NCI-H146 (cell line): ENCODE measurements at places on chromosomes 12 and 14.

DNA sequence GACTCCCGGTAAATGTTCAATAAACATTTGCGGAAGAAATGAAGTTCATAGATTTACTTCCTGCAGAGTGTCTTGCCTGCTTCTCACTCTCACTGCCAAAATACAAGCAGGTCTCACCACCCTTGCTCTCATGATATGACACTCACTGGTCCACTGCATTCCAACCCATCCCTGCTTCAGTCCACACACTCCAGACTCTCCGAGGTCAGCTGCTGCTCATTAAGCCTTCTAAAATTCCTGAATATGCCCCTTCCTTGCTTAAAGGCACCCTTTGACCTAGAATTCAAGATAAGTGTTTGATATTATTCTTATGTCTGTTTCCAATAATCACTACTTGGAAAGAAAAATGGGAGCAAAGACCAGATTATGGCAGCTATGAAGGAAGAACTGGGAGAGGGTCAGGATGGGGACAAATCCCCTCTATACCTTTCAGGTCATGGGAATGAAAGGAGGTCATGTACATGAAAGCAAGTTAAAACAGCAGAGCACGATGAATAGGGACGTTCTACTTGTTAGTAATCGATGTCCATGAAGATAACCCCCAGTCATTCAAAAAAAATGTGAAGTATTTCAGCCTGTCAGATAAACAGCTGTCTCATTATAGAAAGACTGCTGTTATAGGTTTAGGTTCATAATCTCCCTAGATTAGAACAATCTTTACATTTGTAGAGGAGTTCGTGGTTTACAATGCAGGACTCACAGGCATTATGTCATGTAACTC, 10.5 kb upstream of the NID2 start:
- no peak for DNase-seq

GRCh38 chr12:68465227-68465626, 133.1 kb upstream of the MDM1 start:
- no peak for DNase-seq

DNA sequence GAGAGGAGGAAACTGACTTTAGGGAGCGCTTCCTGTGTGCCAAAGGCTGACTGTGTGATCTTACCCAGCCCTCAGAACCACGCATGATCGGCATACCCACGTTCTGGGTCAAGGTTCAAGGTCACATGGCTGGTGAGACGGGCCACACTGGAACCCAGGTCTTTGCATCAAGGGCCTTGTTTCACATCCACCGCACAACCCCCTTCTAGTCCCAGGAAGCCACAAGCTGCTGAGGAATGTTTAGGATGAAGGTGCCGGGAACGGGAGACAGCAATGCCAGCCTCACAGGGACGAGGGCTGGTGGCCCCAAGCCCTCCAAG, 50.7 kb downstream of the TESC start:
- no peak for DNase-seq

- DNase-seq: no peak
These were observed 106.4 kb downstream of the PCNX1 start for GRCh38 chr14:71013551-71014192.

DNA sequence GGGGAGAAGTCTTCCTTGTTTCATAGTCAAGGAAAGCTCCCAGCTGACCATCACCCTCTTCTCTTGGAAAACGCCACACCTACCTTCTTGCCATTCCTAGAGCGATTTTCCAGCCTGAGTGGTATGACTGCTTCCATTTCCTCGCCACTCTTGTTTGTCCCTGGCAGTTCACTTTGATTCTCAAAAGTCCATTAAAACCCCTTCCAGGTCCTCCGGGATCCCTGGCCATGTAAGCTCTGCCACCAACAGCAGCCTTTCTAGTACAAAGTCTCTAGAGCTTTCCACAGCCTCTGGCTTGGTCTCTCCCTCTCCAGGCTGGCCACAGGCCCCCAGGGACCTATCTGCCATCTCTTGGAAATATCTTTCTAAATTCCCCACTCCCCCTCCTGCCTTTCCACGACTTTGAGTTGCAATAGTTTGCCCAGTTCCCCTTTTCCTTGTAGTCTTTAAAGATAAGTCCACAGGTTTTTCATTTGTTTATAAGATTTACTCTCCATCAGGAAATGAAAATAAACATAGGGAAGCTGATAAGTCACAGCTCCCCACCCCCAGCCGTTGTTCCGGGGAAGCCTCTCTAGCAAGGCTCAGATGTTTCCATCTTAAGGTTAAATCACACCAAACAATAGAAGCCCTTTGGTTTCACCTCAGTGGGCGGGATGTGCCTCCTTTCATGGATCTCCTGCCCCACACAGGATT, 42.9 kb upstream of the SINHCAF start:
- no peak for DNase-seq

- no peak for DNase-seq
These were observed 2.7 kb upstream of the NXPH4 start for GRCh38 chr12:57213763-57214397.

GRCh38 chr12:67794161-67794560, 145.6 kb downstream of the DYRK2 start:
- DNase-seq: no peak

- no peak for DNase-seq
These were observed 4.4 kb upstream of the HOXC9 start for GRCh38 chr12:53995378-53996239.

DNA sequence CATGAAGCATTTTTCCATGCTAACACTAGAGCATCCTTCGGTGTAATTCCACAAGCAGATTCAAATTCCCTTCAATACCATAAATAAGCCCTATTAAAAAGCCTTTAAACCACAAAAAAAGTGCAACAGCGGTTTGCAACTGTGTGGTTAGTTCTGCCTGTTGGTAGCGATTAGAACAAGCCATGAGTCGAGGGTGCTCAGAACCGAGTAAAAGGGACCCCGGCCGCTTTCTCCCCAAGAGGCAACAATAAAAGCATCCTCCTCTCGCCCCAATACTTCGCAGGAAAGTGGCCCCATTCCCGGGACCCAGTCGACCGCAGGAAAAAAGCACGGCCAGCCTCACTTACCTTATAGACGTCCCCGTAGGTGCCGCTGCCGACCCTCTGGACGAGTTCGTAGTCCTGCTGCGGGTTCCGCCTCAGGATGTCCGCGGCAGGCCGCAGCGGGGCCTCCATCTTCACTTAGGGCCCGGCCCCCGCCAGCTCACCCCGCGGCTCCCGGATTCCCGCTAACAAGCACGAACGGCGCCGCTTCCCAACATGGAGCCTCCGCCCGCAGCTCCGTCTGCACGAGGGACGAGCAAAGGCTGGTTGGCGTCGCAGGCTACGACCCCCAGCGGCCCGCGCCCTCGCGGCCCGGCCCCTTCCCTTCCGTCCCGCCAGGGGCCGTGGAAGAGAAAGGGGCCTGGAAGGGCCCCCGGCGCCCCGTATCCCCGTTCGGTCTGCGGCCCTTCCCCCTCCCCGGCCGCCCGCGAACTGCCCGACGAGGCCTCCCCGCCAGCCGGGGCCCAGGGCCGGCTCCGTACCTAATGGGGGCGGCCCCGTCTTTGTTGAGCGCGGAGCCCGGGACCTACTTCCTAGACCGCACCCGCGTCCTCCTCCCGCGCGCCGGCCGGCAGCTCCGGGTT, 521 bp downstream of the MAP4K5 start:
- DNase-seq: peak; percentile 72

DNA sequence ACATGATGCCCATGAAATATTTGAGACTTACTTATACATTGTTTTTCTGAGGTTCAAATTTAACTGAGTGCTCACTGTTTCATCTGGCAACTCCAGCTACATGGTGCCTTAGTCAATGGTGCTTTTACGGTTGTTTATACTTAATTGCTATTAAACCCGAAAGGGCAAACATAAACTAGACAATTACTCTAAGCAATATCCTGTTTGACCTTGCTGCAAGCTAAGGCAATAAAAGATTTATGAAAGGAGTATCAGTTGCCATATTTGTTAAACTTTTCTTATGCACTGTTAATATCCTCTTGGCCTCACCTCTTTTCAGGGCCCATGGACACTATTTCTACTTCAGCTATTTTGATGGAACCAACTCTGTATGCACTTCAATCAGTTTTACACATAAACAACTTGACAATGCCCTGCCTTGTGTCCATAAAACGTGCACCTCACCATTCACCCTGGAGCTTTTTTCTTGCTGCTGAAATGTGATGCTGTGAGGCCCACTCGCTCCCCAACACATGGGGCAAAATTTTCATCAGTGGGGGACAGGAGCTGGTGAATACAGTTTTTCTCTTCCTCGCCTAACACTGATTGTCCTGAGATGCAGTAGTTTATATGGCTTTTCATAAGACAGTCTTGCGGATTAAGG, 64.1 kb upstream of the HIF1A start:
- no peak for DNase-seq

DNA sequence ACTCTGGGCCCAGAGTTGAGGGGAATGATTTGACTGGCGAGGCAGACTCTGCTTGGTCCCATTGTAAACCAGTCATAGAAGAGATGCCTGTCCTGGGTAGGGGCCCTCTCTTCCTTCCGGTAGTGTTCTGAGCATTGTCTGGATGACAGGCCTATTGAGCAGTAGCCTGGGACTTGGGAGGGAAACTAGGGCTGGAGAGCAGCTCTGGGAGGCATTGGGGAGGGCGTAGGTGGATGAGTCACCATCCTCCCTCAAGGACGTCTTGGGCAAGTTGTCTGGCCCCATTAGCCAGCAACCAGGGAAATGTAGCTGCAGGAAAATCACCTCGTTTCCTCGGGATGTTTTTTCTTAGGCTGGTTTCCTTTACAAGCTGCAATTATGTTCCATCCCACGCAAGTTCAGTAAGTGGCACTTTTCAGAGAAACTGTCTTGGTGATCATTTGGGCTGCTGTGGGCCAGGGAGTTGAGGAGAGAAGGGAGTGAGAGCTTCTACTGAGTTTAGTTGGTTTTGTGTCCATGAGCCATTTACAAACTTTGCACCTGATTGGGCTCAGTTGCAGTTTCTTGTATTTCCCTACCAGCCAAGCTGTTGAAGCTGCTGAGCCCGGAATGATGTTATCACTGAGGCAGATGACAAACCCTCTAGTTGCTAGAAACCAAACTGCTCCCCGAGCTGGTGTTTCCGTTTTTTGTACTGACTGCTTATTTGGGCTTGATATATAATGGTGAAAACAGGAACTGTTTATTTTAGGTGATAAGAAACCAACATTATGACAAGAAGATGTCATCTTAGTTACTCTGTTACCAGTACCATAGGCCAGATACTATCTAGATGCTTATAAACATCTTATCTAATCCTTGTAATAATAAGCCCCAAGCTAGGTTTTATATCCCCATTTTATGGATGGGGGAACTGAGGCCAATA, 147.6 kb downstream of the CHST11 start:
- DNase-seq: no peak

- DNase-seq: no peak
These were observed 287.0 kb downstream of the RERGL start for GRCh38 chr12:17802657-17803641.

GRCh38 chr12:34190054-34190453, 167.8 kb downstream of the ALG10 start:
- no peak for DNase-seq

- no peak for DNase-seq
These were observed 751.8 kb downstream of the GALC start for GRCh38 chr14:87241018-87241768.

DNA sequence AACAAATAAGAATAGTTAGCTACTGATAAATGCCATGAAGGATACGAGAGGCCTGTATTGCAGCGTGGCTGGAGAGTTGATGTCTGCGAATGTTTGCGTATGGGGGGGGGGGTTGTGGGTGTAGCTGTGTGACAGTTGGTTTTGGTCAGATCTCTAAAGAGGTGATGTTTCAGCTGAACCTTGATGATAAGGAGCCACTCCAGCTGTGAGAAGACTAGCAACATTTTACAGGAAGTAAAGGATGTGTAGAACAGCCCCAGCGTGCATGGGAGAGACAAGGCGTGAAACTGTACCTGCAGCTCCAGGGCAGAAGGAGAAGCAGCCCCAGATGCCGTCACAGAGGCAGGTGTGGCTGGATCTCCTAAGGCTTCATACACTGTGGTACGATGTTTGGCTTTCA, 416.9 kb downstream of the TMEM132D start:
- peak; percentile 40 for DNase-seq

GRCh38 chr14:61322799-61323290, 1.5 kb downstream of the PRKCH start:
- peak; percentile 48 for DNase-seq

- DNase-seq: no peak
These were observed 120.4 kb downstream of the TBX5 start for GRCh38 chr12:114285554-114285953.

DNA sequence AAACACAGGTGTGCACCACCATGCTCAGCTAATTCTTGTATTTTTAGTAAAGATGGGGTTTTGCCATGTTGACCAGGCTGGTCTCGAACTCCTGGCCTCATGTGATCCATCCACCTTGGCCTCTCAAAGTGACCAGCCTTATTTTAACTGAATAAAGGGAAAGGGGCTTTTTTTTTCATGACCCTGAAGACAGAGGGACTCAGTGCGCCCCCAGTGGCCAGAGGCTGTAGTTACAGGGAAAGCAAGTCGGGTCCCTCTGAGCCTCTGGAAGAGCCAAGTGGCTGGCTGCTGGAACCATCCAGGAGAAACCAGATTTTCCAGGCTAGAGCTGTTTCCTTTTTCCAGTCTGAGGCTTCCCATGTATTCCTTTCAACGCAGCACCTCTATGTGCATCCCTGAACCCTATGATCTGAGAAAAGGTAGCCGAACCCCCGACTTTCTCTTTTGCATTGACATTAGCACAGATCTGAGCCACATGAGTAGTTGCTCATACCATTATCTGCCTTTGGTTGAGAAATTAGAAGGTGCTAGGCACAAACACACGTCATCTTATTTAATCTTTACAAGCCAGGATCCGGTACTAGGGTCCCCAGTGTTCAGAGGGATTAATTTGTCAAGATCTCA, 342.7 kb downstream of the CACNA1C start:
- no peak for DNase-seq

DNA sequence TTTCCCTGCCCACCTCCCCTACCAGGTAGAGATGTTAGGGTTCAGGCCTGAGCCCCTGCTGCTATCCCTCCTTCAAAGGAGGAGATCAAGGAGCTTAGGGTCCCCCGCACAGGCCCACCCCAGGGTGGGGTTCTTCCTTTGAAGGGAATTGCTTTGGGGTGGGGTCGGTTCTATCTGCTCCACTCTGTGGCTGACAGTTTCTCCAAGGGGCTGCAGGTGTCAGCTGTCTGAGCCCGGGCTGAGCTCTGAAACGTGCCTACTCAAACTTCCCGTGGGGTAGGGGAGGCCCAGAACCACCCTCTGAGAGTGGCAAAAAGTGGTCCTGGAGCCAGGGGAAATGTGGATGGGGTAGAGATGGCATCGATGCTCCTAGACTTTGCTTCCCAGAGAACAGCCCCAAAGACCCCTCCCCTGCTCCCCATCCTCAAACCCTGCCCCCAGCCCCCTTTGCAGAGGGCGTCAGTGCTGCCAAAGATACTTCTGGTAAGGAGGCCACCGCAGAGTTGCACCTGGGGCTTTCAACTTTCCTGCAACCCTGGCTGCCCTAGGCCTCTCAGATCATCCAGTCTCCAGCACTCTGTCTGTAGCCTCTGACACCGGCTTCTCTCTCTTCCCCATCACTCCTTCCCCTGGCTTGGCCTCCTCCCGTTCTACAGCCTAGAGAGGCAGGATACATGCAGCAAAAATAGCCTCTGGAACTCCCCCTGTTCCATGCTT, 6.3 kb upstream of the CD4 start:
- DNase-seq: no peak

- peak; percentile 11 for DNase-seq
These were observed 1.1 kb downstream of the CNTN1 start for GRCh38 chr12:40693207-40693821.
